Tibial artery (tissue), 4 donors: ENCODE measurements at places on chromosomes 12 and 14.

DNA sequence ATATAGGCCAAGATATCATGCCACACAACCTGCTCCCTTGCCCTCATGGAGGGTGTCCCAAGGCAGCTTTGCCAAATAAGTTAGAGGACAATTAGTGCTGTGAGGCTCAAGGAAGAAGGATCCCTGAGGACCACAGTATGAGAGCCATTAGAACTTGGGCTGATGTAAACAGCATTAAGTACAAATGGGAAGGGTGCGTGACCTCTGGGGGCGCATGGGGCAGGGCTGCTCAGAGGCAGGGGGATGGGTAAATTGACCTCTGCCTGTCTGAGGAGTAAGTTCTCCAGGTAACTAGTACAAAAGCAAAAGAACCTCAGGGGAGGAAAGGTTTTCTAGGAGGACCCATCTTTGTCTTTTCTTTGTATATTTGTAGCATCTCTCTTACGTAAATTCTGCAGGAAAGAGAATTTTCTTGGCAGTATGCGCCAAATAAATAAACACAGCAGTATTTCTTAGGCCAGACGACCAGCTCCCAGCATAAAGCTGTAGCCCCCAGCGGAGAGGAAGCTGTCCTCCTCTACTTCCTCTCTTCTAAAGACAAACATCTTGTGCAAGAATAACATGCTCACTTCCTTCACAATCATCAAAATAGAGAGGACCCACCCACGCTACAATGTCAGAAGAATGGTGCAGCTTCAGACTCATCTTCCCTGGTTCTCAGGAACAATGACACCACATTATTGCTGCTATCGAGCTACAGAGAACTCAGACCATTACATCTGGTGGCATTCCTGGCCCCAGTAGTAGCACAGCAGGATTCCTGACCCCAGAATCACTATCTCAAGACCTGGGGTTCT, 16.4 kb upstream of the VWF start:
- DNase-seq: no peak
- no peaks in the 10 kb centered on the region for H3K4me1 ChIP-seq
- H3K36me3 ChIP-seq: no peaks in the 10 kb centered on the region
- no peaks in the 10 kb centered on the region for H3K27me3 ChIP-seq
- H3K4me3 ChIP-seq: no peak overlapping the region

- no peaks in the 10 kb centered on the region for H3K27me3 ChIP-seq
- H3K36me3 ChIP-seq: no peaks in the 10 kb centered on the region
- H3K27ac ChIP-seq: peak overlapping the region; percentile 64
- no peak for DNase-seq
These were observed 132.8 kb upstream of the BTG1 start for GRCh38 chr12:92278378-92278828.

DNA sequence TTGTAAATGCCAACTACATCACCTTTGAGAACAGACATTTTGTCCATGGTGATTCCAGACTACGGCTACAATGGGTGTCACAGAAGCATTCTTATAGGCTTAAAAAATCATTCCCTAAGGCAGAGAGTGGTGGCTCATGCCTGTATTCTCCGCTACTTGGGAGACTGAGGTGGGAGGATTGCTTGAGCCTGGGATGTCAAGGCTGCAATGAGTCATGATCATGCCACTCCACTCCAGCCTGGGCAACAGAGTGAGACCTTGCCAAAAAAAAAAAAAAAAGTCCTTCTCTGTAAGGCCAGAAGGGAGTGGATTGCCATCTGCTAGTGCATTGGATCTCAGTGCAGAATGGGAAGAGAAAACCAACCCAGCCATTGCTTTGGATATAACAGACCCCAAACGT, 522.5 kb downstream of the VRK1 start:
- H3K27me3 ChIP-seq: no peaks in the 10 kb centered on the region
- H3K4me3 ChIP-seq: no peak overlapping the region
- H3K36me3 ChIP-seq: no peaks in the 10 kb centered on the region
- no peak overlapping the region for H3K27ac ChIP-seq
- no peaks in the 10 kb centered on the region for H3K4me1 ChIP-seq

DNA sequence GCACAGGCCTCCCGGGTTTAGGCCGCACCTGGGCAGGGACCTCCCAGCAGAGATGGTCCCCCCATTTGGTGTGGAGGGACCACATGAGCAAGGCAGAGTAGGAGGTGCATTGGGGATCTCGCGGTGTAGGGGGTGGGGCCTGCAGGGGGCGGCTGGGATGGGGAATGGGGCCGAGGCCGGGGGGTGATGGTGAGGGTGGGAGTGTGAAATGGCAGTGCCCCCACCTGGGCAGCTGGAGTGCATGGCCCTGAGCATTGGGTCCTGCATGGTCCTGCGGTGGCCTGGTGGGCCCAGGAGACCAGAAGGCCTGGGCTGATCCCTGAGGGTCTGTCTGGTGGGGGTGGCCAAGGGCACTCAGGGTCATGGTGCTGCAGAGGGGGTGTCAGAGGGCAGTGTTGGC, 111.8 kb downstream of the KIF26A start:
- H3K36me3 ChIP-seq: no peaks in the 10 kb centered on the region
- H3K4me3 ChIP-seq: no peak overlapping the region
- no peaks in the 10 kb centered on the region for H3K4me1 ChIP-seq

- no peak overlapping the region for H3K27ac ChIP-seq
- H3K36me3 ChIP-seq: no peaks in the 10 kb centered on the region
- no peak for DNase-seq
- no peak overlapping the region for H3K4me3 ChIP-seq
- H3K4me1 ChIP-seq: no peaks in the 10 kb centered on the region
These were observed 427.2 kb downstream of the TMTC2 start for GRCh38 chr12:83113945-83114344.
